ENCODE measurements at places on chromosomes 4 and X.

GRCh38 chr4:137968956-137969678 is 273.0 kb downstream of the SLC7A11 start:
- DNase-seq, result no peak

GRCh38 chrX:134460862-134461220 is 876 bp downstream of the HPRT1 start:
- no peak for DNase-seq

- no peak for DNase-seq
Observed at GRCh38 chrX:39955625-39956024, 142.1 kb downstream of the BCOR start.

DNA sequence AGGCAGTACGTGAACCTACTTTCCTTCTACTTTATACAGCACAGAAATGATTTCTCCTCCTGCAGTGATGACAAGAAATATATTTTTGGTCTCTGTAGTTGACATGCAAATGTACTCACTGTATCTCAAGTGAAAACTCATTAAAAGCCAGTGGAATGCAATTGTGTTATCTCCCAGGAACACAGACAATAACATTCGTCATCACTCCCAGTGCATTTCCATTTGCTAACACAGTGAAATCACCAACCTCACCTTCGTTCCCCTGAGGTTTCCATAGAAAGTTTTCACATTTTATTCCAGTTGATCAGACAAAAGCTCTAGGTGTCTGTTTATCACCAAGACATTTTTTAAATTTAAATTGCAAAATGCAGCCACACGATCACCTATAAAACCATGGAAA is 2.5 kb upstream of the SPANXD start:
- no peak for DNase-seq

GRCh38 chr4:26197018-26197779 is 123.6 kb upstream of the RBPJ start:
- DNase-seq, result peak; percentile 60

GRCh38 chrX:38080808-38081207 is 74.5 kb downstream of the SYTL5 start:
- DNase-seq, result no peak

DNA sequence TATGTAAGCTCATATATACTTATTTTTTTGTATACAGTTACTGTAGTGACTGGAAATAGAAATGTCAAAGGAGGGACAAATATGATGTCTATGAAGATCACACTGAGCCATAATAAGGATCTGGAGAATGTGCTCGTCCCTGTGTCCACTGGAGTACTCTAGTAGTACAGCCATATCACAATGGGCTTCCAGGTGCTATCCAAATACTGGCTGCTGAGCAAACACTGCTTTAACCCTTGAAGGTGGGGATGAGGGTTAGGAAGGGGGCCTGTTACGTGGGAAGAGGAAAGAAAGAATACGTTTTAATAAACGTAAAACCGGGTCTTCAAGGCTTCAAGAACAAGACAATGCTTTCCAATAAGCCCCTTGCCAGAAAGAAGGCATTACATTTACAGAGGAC is 29.8 kb upstream of the TMEM150C start:
- DNase-seq, result no peak

- no peak for DNase-seq
Observed at GRCh38 chr4:7281691-7282665, 89.6 kb downstream of the SORCS2 start.

DNA sequence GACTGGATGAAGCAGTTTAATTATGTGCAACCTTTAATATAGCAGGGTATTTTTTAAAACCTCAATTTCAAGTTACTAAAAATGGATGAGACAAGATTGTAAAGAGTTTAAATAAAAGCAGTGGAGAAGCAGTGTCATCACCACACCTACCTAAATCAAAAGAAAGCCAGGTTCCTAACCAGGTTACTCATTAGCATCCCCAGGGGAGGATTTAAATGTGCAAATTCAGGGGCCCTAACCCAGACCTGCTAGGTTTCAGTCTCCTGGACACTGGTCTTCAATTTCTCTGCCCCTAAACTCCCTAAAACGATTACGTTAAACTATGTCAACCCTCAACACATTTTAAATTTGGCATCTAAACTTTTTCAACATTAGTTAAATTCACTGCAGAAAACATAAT is 116.9 kb upstream of the KLF3 start:
- DNase-seq, result no peak

- no peak for DNase-seq
Observed at GRCh38 chrX:70046978-70047377, 2.8 kb downstream of the AWAT2 start.

- DNase-seq, result no peak
Observed at GRCh38 chr4:67885762-67886161, 2.0 kb upstream of the TMPRSS11D start.

- DNase-seq, result no peak
Observed at GRCh38 chr4:83618991-83619645, 83.2 kb downstream of the GPAT3 start.

GRCh38 chrX:6890544-6891261 is 256.8 kb upstream of the STS start:
- DNase-seq, result no peak

GRCh38 chrX:49922291-49923241 is at the start of gene CLCN5:
Gene CLCN5, plus strand, starts transcription at chrX:49922596. Its CDS starts 2,703 bp downstream, at chrX:49925299.
- peak; percentile 87 for DNase-seq

GRCh38 chr4:147790412-147790811 is 58.5 kb downstream of the ARHGAP10 start:
- DNase-seq, result no peak

DNA sequence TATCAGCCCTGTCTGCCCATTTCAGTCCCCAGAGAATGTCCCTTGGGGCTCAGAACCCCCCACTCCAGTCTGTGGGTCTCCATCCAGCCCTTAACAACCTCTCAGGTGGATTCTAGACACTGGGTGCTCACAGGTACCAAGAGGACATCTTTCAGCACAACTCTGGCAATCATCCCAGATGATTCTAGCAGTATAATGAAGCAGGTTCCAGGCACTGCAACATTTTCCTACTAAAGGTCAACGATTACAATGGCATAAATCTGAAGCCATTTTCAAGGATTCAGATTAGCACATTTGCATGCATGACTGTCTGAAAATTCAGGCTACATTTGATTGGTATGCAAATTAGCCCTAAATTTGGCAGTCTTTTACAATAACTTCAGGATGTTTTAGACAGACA is 10.0 kb downstream of the SLC2A9 start:
- DNase-seq, result no peak

DNA sequence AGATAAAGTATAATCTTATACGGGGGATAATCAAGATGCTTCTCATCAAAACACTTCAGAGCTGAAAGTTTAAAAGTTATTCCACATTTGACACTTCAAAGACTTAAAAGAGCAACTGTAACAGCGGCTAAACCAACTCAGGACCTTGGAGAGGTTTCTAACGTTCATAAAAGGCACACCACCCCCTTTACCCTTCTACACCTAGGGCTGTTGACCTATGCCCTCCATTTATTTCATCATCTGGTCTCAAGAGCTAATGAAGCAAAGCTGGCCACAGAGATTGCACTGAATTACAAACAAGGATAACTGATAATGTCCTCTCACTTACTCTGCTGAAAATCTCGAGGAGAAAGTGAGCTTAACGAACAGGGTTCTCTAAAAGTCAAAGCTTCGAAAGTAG is 1.1 kb upstream of the RPS6KA6 start:
- DNase-seq, result no peak

- DNase-seq, result peak; percentile 11
Observed at GRCh38 chr4:16794816-16795445, 103.5 kb downstream of the LDB2 start.

DNA sequence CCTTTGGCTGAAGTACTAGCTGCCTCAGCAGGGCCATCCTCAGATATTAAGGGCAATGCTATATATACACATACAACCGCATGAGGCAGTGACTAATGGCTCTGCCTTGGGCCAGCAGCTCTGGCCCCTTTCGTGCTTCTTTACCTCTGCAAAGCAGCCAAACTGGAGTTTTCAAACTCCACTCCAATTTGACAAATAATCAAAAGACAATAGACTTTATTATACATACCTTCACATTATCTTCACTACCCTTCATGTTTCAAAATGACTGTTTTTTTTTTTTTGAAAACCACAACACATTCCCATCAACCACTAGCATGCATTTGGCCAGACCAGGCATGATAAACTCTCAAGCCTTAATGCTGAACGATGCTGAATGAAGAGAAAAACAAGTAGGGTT is 187.7 kb downstream of the ENOX2 start:
- no peak for DNase-seq

- DNase-seq, result no peak
Observed at GRCh38 chr4:137678796-137679195, 146.5 kb upstream of the PCDH18 start.

GRCh38 chr4:13535118-13535517 is 9.2 kb downstream of the NKX3-2 start:
- no peak for DNase-seq

GRCh38 chr4:82780170-82780751 is 18.3 kb downstream of the SCD5 start:
- no peak for DNase-seq

DNA sequence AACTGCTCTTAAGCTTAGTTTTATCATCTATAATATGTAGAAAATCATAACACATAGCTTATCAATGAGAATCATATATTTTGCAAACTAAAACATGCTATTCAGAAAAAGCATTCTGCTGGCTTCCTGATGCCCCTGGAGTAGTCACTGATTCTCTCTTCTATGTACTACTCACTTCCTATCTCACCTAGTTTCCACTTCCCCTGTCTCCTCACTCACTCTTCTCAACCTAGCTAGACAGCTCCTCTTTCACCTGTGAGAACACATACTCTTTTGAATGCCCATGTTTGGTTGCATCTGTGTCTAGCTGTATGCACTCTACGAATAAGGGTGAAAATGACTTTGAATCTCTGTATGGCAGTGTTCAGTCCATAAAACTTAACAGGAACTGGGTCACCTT is 9.3 kb downstream of the TMEM144 start:
- DNase-seq, result no peak

GRCh38 chr4:140049849-140050637 is 103.9 kb downstream of the MAML3 start:
- DNase-seq, result no peak

DNA sequence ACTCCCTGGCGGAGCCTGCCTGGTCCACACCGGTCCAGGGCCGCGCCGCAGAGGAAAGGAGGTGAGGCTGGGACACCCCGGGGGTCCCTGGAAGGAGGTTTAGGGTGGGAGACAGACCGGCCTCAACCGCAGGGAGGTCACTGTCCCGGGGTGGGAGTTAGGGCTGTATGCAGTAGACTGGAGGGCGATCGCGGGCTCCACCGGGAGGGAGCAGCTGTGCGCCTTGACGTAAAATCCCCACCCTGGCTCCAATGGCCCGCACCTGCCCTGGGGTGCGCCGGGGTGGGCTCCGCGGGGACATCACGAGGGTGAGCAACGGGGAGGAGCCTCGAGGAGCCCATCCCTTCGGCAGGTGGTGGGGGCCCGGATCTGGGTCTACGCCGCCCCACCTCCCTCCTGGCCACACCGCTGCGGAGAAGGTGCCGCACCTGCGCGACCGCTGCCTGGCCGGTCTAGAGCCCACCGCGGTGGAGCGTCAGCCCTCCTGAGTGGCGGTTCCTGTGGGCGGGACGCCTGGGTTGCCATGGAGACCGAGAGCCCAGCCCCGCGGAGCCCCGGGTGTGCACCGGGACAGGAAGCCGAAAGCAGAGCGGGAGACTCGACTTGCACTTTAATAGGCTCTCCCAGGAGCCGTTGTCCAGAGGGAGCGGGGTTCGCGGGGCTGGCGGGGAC is 105.1 kb downstream of the ADRA2C start:
- DNase-seq, result no peak

DNA sequence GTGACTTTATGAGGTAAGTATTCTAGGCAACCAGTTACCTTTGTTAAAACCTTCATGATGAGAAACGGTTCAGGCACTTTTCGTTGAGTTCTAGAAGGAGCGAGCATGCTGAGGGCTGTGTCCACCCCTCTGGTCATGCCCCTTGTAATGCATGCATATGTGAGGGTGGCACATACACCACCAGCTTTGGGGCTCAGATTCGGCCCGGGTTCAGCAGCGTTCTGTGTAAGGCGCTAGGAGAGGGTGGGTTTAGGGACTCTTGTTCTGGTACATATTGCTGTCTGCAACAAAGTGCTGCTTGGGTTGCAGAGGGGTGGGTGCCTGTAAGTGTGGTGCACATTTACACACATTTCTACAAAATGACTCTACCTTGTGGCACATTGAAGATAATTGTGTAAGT is 54.5 kb downstream of the NOP14 start:
- DNase-seq, result no peak

DNA sequence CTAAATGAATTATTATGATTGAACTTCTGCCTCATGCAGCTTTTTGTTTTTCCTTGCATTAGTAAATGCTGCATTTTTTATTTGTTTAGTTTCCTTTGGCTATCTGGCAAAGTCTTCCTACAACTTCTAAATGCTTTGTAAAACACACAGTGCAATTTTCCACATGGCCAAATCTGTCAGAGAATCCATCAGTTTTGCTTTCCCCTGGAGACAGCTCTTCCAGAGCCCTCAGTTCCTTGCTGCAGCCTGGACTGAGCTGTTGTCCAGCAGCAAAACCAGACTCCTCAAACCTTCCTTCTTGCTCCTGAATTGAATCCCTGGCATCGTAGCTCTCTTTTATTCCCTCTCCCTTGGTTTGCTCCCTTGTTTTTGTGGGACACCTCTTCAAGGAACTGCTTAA is 42.6 kb downstream of the MED28 start:
- no peak for DNase-seq

DNA sequence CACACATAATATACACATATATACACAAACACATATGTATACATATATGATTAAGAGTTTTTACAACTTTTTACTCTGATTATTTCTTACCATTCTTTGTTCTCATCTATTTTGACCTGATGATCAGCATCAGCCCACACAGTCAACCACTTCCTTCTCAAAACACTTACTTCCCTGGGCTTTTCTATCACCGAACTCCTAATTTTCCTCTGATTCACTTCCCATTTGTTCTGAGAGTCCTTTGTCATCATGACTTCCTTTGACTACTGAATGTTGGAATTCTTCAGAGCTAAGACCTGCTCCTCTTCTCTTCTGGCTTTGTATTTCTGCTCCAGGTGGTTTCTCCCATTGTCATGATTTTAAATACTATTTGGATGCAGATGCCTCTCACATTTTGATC is 209.5 kb upstream of the AFF2 start:
- no peak for DNase-seq

DNA sequence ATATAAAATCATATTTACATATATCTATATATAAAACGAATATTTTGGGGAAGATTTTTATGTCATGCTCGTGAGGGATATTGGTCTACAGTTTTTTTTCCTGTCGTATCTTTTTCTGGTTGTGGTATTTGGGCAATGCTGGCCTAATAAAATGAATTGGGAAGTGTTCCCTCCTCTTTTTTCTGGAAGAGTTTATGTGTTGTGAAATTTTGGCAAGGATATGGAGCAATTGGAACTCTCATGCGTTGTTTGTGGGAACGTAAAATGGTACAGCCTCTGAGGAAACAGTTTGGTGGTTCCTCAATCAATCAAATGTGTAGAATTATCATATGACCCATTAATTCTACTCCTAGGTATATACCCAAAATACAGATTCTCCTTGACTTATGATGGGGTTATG is 69.8 kb downstream of the ZNF182 start:
- DNase-seq, result no peak

GRCh38 chr4:183394166-183394951 is 50.1 kb upstream of the CDKN2AIP start:
- no peak for DNase-seq

GRCh38 chr4:142435599-142436235 is 410.4 kb downstream of the INPP4B start:
- no peak for DNase-seq

- DNase-seq, result peak; percentile 27
Observed at GRCh38 chrX:49172280-49172780, 632 bp downstream of the PLP2 start.

- no peak for DNase-seq
Observed at GRCh38 chr4:89803036-89803435, 33.9 kb downstream of the SNCA start.

GRCh38 chrX:68835104-68835442 is 6.3 kb downstream of the EFNB1 start:
- no peak for DNase-seq

All from activated gamma-delta T cell treated with anti-CD3 and anti-CD28 coated beads, Interleukin-2, amount 50 U/mL, for 16 hours (primary cell).